Osteoblast (primary cell): ENCODE measurements at places on chromosomes 4 and X. TPM values are rescaled to one million over a fixed set of nuclear protein-coding genes. Genes with fewer than 3 reads are reported as not detected.

CD38 gene
- total RNA-seq: under 0.01 TPM in 2 replicates

REELD1 gene
- not detected in 2 replicates for total RNA-seq

- DNase-seq: no peak
Measured at GRCh38 chr4:185809121-185809520, 2.9 kb downstream of the SORBS2 start.

DNA sequence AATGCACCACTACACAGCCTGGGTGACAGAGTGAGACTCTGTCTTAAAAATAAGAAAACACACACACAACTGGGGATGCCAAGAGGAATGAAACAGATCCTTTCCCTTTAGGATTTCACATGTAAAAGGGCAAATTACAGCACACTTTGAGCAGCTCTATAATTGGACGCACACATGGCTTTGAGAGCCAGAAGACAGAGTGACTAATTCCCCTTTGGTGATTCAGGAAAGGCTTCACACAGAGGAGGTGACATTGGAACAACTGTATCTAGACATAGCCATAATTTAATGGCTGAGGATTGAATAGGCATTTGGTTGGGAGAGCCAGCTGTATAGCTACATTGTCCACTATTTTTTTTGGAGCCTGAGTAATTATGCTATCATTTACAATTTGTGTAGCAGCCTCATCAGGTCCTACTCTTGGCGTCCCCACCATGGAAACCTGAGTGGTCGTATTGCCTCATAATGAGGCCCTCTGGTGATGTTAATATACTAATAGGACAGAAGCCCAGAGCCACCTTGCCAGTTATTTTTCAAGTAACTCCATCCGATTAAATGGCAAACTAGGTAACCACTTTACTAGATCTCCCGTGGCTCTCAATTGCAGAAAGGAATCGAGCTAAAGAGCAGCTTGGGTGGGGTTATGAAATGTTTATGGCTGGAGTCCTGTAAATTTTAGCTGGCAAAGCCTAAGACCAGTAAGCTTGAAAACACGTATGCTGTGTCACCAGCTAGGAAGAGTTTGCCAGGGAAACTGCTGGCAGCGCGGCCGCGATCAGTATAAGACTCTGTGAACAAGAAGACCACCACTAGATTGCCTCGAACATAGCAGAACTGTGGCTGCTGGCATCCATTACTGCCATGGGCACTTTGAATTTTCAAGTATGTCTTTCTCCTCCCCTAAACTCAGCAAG, 8.5 kb upstream of the PPEF1 start:
- DNase-seq: peak; percentile 38

MAOB gene
- total RNA-seq: 0.29 and 0.72 TPM in 2 replicates

- no peak for DNase-seq
Measured at GRCh38 chr4:53436251-53436650, 58.8 kb downstream of the FIP1L1 start.

GRCh38 chrX:110293658-110294057, 24.2 kb downstream of the AMMECR1 start:
- DNase-seq: no peak

NLGN4X gene
- 1.4 and 11.5 TPM in 2 replicates for total RNA-seq

NAT8L gene
- total RNA-seq: under 0.01 TPM in 2 replicates

DNA sequence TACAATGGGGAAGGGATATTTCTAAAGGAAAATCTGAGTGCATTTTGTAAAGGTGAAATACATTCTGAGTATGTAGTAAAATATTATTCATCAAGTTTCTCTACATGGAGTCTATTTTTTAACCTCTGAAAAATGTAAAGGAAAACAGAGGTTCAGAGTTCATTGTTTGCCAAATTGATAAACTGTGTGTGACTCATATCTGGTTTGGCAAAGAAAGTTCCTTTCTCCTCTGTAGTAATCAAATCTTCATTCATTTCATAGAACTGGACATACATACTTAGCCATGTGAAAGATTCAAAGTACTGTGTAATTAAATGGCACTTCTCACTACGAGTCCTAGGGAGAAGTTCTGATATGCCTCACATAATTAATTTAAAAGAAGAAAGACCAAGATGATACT, 61.6 kb downstream of the HPGD start:
- no peak for DNase-seq

- no peak for DNase-seq
Measured at GRCh38 chr4:113638562-113638832, 123.0 kb downstream of the CAMK2D start.

- DNase-seq: no peak
Measured at GRCh38 chr4:75496406-75496805, 17.8 kb downstream of the RCHY1 start.

PLP1 gene
- 0.29 and 0.36 TPM in 2 replicates for total RNA-seq

DNA sequence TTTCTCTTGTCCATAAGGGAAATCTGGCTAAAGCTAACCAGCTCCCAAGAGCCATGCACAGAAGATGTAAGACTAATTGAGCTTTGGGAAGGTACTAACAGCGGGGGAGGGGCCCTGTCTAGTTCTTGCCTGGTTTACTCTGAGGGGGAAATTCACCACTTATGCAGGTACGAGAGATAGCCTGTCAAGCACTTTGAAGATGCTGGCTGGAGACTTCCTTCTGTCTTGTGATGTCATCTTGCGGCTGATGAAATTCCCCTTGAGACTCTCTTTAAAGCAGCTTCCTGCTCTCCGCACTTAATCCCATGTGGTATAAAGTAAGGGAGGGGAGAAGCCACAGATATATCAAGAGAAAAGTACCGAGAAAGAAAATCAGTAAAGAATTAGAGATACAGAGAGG, 345.3 kb downstream of the MAPK10 start:
- no peak for DNase-seq

RPS6KA6 gene
- total RNA-seq: 3.5 and 4.0 TPM in 2 replicates

GRCh38 chr4:176014583-176015108, 51.0 kb upstream of the WDR17 start:
- DNase-seq: no peak
